Esophagus squamous epithelium (tissue), 5 donors: ENCODE measurements at places on chromosomes 7 and 10.

DNA sequence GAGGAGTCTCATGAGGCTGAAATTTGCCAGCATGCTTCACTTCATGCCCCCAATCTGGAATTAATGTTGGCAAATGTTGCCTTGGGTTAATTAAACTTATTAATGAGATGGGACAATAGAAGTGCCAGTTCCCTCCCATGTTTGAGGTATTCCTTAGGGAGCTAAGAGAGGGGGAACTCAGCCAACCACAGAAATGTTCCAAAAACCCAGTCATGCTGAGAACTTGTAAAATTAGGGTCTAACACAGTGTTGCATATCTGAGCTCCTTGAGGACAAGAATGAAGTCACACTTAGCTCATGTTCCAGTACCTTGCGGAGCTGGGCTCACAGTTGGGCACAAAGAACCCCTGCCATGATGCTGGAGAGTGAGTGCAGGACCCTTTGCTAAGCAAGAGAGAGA is 89.4 kb downstream of the OAT start:
- no peak for DNase-seq

DNA sequence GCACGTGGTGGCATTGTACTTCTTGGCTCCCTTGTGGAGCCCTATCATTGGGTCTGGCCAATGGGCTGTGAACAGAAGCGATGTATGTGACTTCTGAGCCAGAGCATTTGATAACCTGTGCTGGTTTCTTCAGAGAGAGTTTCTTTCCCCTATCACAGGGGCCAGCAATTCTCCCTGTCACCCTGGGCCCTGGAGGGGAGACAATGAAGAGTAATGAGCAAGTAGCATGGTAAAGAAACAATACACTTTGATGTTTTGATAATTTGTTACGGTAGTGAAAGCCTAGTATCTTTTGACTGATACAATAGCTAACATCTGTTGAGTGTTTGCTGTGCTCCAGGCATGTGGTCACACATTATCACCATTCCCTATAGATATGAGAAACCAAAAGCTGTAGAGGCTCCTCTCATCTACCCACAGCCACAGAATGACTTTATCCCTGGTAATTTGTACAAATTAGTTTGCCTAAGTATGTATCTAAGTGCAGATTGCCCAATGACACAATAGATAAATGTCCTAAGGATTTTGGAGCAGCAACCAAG is 113.4 kb upstream of the SVIL start:
- no peak for DNase-seq

DNA sequence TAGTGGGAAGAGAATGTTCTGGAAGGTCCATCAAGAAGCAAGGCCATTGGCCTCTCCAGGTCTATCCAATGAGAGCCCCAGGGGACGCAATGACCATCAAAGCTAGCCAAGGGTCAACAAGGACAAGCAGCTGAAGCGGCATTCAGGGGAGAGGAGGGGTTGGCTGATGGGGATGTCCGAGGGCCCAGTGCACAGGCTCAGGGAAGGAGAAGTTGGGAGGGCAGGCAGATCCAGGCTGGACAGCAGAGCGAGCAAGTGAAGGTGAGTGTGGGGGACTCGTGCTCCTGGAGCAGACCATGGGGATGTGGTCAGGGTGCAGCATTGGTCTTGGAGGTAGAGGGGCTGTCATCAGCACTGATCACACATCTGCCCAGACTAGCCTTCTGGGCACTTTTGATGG is 275.4 kb upstream of the TCERG1L start:
- no peak for DNase-seq

- DNase-seq, result no peak
Measured at GRCh38 chr10:123556736-123557135, 109.4 kb upstream of the GPR26 start.

GRCh38 chr7:71385330-71385729 is 253.4 kb downstream of the GALNT17 start:
- no peak for DNase-seq

GRCh38 chr10:97427571-97428179 is 1.7 kb downstream of the PGAM1 start:
- DNase-seq, result no peak

- DNase-seq, result no peak
Measured at GRCh38 chr7:101875283-101875846, 57.9 kb downstream of the CUX1 start.

GRCh38 chr7:4077980-4078379 is 604.1 kb upstream of the FOXK1 start:
- no peak for DNase-seq

DNA sequence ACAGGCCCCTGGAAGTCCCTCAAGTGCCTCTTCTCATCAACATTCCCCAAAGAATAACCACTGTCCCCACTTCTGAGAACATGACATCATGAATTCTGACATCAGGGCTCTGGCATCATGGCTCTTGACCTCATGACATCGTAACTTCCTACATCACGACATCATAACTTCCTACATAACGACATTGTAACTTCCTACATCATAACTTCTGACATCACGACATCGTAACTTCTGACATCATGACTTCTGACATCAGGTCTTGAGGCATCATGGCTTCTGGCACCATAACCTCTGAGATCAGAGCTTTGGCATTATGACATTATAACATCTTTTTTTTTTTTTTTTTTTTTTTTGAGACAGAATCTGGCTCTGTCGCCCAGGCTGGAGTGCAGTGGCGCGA is 66.7 kb upstream of the FAM20C start:
- DNase-seq, result no peak

GRCh38 chr10:121065330-121065729 is 214.2 kb downstream of the WDR11 start:
- no peak for DNase-seq

DNA sequence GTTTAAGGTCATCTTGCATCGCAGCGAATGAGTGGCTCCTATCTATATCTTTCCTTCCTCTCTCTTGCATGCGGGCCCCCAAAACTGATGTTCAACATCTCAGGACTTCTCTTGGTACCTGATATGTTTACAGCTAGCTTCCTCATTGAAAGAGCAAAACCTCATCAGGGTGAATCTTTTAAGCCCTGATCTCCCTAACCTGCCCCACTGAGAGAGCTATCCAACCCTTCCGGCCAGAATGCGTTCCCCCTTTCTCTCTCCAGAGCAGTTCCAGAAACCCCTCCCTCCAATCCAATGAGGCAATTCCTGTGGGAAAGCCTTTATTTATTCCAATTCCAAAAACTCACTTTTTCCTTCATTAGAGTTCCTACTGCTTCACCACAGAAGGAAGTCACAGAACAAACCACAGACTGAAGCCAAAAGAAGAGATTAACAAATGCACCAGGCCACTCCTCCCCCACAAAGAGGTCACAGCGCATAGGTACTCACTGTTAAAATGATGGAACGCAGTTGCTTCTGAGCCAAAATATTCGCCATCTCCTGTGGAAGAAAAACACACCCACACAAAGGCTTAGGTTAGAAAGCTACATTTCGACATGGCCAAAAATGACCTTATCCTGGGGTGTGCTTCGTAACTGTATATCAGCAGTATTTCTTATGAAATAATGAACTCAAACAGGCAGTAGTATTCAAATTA is 232.4 kb downstream of the ELMO1 start:
- DNase-seq, result no peak

DNA sequence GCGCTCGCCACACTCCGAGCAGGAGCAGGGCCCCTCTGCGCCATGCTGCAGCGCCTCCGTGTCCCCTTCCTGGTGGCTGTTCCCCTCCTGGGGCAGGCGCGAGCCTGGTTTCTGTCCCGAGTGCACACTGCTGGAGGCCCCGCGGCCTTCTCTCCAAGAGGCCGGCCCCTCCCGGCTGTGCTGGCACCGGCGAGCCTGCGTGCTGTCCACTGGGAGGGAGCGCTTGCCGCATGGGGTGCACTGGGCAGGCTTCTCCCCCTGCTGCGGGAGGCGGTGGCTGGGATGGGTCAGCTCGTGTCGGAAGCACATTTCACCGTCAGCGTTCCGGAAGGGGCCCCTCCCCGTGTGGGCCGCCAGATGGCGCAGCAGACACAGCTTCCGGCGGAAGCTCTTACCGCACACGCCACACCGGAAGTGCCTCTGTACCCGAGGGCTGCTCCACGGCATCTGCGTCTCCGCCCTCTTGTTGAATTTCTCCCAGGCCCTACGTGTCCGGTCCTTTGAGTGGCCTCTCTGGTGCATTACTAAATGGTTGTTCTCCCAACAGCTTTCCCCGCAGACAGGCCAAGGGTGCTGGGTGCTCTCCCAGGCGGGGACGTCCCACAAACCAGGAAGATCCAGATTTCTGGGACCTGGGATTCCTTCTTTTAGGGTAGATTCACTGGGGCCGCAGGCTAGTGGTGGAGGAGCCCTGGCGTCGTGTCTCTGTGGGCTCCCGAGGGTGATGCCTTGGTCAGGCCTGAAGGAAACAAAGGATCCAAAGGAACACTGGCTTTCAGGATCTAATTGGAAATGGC is 18.7 kb downstream of the ZNF786 start:
- DNase-seq, result no peak

DNA sequence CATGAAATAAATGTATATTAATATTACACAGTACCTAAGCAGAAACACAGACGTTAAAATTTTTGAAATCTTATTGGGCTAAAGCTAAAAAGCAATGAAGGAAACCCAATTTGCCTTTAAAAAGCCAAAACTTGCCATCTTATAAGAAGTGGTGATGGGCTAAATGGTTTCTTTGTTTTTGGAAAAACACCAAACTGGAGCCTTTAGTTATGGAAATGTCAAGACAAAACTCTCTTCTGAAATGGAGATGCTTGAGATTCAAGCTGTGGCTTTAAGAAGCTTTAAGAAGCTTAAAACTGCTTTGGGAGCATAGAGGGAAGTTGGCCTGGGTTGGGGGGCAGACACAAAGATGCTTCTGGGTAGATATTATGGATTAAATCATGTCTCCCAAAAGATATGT is 277.0 kb downstream of the GFRA1 start:
- no peak for DNase-seq

DNA sequence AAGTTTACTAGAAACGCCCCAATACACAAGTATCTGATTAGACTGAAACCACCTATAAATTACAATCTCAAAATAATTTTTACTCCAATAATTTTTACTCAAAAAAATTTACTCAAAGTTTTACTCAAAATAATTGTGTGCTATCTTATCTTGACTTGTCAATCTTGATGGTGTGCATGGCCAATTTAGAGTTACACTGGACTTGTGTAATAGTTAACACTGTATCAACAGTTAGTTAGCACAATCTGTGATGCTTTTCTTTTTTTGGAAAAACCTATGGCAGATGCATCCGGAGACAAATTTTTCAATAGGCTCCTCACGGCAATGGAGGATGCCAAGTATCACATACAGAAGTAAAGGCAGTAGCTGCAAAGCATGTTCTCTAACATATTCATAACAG is 24.9 kb downstream of the LMOD2 start:
- no peak for DNase-seq

- DNase-seq, result no peak
Measured at GRCh38 chr7:142375710-142376313, 118.0 kb upstream of the PRSS58 start.

DNA sequence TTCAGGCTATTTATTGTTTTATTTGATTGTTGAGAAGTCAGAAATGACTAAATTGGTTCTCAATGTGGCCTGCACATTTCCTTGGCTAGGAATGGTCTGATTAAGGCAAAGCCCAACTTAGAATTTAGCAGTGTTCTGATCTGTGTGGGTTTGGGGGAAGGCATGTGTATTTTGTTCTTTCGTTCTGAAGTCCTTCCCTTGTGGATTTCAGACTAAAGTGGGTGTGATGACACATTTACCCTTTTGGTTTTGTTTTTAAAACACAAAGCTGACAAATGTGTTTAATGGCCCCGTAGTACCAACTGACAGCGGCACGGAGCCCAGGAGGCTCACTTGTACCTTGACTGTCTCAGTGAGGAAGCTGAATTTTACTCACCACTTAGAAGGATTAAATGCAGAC is 452.3 kb upstream of the GALNT17 start:
- no peak for DNase-seq

DNA sequence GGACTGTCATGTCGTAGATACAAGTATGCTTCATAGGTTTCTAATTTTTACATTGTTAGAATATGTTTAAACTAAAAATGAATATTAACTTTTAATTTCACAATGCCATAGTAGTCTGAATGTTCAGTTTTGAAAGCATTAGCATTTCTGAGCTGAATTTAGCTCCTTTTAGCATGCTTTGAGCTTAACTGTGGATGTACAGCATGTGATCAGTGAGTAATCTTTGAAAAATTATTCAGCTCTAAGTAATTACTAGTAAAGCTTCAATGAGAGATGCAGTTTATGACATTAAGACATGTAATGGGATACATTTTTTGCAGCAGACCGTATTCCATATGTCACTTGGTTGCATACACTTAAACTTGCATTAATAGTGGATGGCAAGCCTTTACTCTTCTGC is 114.1 kb upstream of the WNT16 start:
- no peak for DNase-seq

GRCh38 chr10:79243181-79244067 is 103.8 kb upstream of the PPIF start:
- no peak for DNase-seq

DNA sequence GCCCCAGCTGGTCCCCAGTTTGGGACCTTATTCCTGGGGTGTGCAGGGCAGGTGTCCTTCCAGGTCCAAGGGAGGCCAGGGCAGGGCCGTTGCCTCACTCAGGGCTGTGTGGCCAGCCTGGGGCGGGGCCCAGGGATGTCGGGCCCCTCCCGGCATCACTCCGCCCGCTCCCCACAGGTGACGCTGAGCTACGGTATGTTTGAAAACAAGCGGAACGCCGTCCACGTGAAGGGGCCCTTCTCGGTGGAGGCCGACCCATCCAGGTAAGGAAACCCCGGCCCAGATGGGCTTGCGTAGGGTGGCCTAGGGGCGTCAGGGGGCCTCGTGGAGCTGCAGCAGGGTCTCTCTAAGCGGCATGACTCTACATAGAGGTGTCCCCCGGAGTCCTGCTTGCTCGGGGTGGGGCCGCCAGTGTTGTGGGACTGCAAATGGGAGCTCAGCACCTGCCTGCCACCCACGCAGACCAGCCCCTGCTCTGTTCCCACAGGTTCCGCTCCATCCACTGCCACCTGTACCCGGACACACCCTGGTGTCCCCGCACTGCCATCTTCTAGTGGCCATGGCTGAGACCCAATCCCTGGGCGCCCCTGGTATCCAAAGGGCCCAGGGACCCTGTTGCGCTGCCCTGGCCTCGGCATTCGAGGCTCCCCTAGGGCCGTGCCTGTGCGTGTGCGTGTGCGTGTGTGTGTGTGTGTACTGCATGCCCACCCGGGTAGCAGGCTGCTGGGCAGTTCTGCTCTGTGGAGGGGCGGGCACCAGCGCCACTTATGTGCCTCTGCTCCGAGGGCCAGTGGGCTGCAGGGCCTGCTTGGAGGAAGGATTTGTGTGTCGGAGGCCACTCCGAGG is 7.3 kb downstream of the LFNG start:
- no peak for DNase-seq

DNA sequence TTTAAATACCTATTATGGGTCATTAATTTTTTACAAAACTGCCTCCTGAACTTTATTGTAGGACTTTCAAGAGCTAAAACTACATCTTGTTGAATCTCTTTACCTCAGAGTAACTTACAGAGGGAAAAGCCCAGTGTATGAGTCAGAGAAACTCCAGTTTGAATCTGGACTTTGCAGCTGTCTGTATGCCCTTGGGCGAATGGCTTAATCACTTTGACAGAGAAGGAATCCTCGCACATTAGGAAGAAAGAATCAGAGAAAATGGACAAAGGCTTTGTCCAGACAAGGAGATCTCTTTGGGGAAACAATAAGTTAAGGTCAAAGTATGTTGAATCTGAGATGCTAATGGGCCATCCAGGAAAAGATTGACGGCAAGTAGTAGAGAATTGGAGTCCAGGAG is 484.2 kb upstream of the CELF2 start:
- DNase-seq, result no peak

GRCh38 chr10:45091968-45092367 is 91.2 kb downstream of the ZNF22 start:
- DNase-seq, result no peak
